ENCODE measurements at places on chromosomes 2 and 18.

GRCh38 chr2:38581193-38582147, 21.3 kb downstream of the HNRNPLL start:
- peak; percentile 30 for DNase-seq

GRCh38 chr2:230964136-230964730, 31.7 kb upstream of the SPATA3 start:
- DNase-seq = no peak

GRCh38 chr18:73007195-73007914, 139.6 kb upstream of the NETO1 start:
- DNase-seq = peak; percentile 7

- DNase-seq = no peak
These were observed 1.3 kb downstream of the USP34 start for GRCh38 chr2:61469424-61470121.

DNA sequence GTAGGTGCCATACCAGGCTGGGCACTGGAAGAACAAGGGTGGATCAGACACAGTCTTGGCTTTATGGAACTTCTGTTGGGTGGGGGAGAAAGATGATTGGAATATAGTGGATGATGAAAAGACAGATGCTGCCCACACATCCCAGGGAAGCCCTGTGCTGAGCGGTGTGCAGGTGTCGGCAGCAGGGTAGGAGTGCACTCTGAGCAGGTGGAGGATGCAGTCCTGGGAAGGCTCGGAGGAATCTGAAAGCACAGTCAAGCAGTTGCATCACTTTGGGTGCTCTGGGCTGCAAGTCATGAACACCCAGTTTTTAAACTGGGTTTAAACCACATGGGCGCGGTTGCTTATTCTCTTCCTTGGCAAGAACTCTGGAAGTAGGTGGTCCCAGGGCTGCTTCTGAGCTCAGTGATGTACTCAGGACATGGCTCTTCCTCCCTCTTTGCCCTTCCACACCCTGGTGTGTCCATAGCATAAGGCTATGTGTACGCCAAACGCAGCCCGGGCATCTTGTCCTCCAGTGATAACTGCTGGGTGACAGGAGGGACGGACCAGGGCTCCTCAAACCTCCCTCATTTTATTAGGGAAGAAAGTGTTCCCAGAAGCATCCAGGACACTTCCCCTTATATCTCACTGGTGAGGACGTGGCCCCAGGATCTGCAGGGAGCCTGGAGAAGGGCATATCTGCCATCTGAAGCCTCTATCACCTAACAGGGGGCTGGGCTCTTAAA, 84.0 kb downstream of the SH3RF3 start:
- DNase-seq = no peak

DNA sequence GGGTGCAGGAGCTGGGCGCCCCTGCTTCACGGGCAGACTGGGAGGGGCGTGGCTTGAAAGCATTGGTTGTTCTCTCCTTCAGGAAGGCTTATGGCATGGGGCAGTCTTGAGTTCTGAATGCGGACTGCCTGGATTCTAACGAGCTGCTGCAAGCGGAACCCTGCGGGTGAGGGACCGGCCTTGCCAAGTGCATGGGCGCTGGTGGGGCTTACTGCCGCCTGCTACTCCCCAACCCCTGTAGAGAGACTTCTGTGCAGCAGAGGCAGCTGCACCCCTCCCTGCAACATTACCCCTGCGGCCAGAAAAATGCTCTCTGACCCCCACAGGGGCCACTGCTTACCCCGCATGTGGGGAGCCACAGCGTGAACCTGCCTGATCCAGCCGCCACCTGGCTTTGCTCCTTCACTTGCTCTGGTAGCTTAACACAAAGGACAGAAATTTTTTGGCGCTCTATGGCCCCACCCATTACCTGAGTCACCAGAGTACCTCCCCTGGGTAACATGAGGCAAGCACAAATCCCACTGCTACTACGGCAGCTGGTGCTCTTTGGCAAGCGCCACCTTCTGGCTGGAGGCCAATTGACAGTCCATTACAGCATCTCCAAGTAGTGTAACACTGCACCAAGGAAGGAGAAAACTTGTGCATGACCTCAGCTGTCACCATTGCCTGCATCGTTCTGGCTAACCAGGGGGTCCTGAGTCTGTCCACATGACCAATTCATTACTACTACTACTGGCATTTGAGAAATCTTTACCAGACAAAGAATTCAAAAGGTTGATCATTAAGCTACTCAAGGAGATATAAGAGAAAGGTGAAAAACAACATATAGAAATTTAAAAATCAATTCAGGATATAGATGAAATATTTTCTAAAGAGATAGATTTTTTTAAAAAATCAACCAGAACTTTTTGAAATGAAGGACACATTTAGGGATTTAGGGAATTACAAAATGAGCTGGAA, 35.4 kb downstream of the MYL12B start:
- peak; percentile 78 for DNase-seq

- no peak for DNase-seq
These were observed 1.6 kb upstream of the LRRFIP1 start for GRCh38 chr2:237625777-237626176.

GRCh38 chr2:104040771-104041170, 813.1 kb upstream of the POU3F3 start:
- no peak for DNase-seq

DNA sequence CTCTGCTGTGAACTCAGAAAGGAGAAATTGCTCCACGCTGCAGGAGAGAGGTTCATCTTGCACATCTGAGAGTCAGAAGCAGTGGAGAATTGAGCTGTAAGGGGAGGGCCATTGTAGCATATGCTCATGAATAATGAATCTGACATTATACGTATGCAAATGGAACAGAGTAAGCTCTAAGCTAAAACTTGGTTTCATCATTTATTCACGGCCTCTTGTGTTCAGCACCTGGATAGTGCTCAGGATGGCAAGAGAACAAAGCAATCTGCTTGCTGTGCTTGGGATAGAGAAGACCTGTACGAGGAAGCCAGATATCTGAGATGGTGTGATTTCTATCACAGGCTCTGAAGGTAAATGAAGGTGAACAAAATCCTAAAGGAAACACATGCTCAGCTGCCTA, 87.9 kb upstream of the GCFC2 start:
- no peak for DNase-seq

DNA sequence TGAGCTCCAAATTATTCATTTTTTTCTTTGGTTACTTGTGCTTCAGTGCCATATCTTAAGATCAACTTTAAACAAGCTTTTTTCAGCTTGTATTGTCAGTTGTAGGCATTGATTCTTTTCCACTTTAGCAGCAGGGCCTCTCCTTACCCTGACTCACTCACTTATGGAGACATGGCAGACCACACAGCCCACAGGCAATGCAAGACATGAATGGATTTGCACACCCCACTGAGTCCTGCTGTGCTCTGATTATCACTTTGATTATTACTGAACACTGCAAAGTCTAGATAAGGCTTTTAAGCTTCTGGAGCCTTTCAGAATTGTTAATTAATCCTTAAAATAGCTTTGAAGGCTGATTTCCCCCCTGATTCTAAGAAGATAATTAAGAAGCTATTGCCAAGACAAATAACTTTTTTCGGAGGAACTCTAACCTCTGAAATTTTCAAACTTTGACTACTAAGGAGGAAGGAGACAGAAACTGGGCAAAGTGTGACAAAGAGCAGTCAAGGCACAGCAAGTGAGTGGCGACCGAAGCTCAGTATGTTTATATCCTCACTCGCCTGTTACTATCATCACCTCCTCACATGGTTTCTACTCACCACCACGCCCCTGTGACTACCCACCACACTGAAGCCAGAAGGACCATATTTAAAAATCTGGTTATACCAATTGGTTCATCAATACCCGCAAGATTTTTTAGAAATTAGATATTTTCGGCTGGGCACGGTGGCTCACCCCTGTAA, 43.3 kb downstream of the CACNB4 start:
- DNase-seq = no peak
